ENCODE measurements at places on chromosomes 6 and 20. TPM values are rescaled to one million over a fixed set of nuclear protein-coding genes. Genes with fewer than 3 reads are reported as not detected.

Gene PDE7B
- 0.62 TPM for total RNA-seq

Gene SLC17A2
- not detected for total RNA-seq

Gene APCDD1L
- total RNA-seq: not detected

Gene STX11
- not detected for total RNA-seq

Gene PYGB
- 57.9 TPM for total RNA-seq

Gene SLA2
- total RNA-seq: not detected

Gene FHL5
- not detected for total RNA-seq

Gene RAD21L1
- 1.1 TPM for total RNA-seq

Gene LY6G6C
- 0.28 TPM for total RNA-seq

Gene PCIF1
- total RNA-seq: 34.8 TPM

GRCh38 chr6:96811136-96811535 is 26.1 kb downstream of the GPR63 start:
- DNase-seq: no peak

- no peak for DNase-seq
These were observed 71.3 kb upstream of the TOX2 start for GRCh38 chr20:43843096-43843964.

GRCh38 chr6:111864138-111865048 is 8.9 kb downstream of the FYN start:
- DNase-seq: no peak

DNA sequence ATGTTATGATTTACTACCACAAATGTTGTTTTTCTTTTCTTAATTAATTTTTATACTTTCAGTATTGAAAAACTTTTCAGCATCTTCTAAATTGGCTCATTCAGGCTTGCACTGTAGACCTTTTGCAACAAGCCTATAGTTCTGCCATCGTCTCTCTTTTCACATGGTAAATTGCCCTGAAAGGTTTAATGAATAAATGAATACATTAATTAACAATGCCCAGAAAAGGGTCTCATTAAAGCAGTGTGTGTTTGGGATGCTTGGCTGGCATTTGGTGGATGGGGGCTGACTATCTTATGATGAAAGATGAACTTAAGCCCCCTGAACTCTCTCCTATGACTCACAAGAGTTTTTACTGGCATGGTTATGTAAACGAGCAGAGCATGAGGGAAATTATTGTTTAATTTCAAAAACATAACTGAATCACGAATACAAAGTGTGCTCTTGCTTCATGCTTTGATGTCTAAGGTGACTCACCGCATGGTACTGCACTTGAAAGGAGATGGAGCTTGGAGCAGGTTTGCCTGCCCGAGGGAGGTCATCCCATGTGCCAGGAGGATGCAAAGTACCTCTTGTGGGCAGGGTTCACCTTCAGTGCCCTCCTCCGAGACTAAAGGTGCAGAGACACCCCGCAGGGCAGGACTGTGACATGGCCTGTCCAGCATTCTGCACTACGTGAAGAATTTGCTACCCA is 13.8 kb upstream of the PCK1 start:
- no peak for DNase-seq

DNA sequence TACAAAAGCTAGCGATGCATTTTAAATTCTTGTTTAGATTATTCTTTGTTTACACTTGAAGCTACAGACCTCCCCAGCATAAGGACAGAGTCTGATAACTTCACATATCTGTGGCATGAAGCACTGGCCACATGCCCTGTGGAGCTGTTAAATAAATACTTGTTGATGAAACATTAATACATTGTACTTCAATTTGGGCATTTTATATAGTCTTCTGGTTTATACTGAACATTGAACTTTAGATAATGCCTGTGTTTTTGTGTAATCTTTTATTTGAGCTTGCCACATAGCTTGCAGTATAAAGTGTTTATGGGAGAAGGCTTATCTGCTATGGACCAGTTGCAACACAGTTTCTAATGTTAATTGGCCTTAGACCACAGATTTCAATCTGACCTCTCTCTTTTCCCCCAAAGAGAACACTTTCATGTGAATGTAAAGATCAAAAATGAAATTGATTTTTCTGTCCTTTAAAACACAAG is 48.2 kb downstream of the FRK start:
- DNase-seq: no peak

GRCh38 chr6:128290221-128290620 is 230.2 kb downstream of the PTPRK start:
- no peak for DNase-seq

GRCh38 chr6:97133067-97133466 is 149.9 kb downstream of the MMS22L start:
- no peak for DNase-seq

DNA sequence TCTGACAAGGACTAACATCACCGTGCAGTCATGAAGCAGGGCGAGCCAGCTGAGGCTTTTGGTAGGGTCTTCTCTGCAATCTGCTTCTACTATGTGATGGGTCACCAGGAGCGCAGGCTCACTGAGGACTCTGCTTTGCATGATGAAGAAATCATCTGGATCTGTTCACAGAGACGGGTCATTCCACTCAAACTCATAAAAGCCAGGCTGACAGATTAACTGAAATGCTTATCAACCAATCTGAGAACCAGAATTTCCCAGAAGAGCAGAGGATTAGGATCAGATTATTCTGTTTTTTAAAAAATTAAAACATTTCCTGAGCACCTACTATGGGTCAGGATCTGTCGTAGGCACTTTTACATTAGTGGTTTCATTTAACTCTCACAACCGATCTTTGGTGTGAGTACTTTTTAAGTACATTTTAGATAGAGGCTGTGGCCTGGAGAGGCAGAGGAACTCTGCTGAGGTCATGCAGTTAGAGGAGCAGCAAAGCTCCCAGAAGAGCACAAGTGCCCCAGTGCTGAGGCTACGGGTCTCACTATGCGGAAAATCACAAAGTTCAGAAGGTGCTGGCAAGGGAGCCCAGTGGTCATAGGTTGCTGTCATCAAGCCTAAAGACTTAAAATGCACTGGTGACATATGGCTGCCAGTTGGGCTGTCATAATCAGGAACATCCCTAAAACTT is 109.1 kb downstream of the BACH2 start:
- DNase-seq: no peak

- DNase-seq: peak; percentile 39
These were observed 61.9 kb downstream of the GPR6 start for GRCh38 chr6:110039981-110040383.

- no peak for DNase-seq
These were observed 206.0 kb upstream of the CDH4 start for GRCh38 chr20:61045876-61046585.

- DNase-seq: no peak
These were observed 5.7 kb upstream of the SASH1 start for GRCh38 chr6:148336901-148337300.

GRCh38 chr6:1840491-1841121 is 230.9 kb downstream of the FOXC1 start:
- no peak for DNase-seq

DNA sequence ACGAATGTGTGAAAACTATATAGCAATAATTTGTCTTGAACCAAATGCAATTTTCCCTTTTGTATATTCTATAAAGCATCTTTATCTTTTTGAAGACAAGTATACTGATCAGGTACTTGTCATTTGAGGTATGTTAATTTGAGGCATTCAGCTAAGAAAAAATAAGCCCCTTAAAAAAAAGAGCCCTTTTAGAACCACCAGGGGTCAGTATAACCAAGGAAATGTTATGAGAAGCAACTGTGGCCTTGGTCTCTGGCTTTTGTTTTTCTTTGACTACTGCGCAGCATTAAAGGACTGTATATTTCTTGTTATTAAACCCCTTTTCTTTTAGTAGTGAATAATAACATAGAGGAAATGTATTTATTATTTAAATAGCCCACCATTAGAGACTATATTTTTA is 43.1 kb downstream of the CD109 start:
- peak; percentile 6 for DNase-seq

GRCh38 chr6:125363039-125363823 is 61.5 kb upstream of the HDDC2 start:
- DNase-seq: peak; percentile 74

DNA sequence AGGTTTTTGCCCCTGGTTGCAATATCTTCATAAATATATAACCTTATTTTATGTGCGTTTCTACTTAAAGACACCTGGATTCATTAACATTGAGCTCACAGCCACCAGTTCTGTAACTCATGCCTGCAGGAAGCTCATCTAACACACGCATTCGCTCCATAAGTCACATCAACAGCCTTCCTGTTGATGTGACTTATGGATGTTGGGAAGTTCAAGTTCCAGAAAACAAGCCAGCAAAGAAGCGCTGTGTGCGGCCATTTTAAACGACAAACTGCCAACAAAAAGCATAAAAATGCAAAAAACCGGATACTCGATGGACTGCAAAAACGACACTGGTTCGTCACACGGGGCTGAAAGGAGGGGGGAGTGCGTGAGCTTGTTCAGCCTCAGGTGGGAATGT is 77.9 kb upstream of the NFATC2 start:
- no peak for DNase-seq

DNA sequence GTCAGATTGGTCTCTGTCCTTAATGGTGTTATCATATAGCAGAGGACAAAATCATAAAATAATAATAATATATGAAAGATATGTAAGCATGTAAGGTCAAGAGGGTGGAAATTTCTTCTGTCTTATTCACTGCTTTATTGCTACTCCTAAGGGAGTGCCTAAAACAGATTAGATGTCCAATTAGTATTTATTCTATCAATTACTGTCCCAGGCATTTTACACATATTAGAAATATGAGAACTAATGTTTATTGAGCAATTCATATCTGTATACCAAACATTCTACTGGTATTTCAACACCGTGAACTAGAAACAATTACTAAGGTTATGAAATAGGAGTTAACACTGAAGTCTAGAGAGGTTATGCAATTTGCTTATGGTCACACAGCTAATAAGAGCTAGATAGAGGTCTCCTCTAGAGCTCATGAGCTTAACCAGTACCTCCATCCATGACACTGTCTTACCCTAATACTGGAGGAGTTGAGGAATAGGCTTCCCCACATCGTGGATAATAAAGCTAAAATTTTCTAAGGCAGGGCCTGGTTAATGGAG is 302.3 kb downstream of the PLCB1 start:
- DNase-seq: no peak

- DNase-seq: no peak
These were observed 80.7 kb upstream of the TRAF3IP2 start for GRCh38 chr6:111686249-111686931.

DNA sequence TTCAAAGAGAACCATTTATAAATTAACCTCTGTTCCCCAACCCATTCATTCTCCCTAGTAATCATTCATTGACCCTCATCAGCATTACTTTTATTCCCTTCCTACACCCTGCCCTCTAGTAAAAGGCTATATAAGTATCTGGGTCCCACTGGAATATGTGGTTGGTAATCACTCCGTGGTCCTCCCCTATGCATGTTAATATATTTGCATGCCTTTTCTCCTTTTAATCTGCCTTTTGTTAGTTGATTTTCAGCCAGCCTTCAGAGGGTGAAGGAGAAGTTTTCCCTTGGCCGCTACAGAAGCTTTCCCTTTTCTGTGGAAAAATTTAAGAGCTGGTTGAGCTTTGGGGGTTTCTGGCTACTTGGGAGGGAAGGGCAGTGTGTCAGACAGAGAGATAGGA is 585.6 kb downstream of the UTRN start:
- DNase-seq: no peak

DNA sequence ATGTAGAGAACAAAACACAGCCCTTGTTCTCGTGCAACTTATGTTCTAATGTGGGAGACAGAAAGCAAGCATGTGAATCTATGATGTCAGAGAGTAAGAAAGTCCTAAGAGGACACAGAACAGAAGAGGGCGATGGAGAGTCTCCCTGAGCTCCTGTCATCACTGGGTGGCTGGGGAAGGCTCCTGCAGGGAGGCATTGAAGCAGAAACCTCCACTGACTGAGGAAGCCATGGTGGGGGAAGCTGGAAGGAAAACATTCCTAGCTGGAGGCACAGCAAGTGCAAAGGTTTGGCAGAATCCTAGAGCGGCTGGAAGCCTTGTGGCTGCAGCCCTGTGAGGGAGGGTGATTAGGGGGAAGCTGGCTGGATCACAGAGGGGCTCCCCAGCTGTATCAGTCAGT is 248.0 kb downstream of the CDH26 start:
- peak; percentile 45 for DNase-seq

DNA sequence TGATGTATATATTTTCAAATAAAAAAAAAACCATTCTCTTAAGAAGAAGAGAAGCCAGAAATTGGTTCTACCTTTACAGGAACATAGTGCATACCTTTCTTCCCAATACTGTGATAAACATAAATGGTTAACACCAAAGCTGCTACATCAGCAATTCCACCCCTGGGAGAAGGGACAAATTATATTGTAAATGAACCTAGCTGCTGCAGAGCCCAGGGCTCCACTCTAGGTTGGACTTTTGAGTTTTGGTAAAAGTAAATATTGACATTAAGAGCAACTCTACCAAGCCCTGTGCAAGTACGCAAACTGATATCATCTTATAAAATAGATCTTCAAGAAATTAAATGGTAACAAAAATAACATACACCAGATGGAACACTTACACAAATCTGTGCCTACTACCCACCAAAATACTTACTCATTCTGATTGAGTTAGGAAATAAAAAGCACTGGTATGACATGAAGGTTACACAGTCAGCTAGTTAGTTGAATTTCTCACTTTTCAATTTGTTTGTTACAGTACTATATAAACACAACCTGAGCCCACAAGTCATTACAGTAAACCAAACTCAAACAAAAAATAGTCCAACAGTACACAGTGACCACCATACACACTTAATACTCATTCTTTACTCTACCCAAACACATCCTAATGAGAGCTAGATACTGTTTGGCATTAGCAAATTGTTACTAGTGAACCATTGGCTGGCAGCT is 223.3 kb upstream of the HEY2 start:
- DNase-seq: no peak

DNA sequence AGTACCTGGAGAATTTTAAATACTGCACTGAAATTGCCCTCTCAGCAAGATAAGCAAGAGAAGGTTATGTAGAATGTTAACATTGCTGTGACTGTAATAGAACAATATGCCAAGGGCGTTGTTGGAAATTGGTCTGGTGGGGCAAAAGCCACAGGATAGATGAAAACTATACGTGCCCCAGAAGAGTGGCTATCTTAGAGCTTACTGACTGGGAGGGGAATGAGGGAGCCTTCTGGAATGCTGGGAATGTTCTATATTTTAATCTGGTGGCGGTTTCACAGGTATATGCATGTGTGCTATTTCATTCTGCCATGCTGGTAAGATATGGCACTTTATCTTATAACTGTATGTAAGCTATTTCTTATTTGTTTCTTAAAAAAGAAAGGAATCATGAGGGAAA is 35.2 kb upstream of the YWHAB start:
- no peak for DNase-seq

DNA sequence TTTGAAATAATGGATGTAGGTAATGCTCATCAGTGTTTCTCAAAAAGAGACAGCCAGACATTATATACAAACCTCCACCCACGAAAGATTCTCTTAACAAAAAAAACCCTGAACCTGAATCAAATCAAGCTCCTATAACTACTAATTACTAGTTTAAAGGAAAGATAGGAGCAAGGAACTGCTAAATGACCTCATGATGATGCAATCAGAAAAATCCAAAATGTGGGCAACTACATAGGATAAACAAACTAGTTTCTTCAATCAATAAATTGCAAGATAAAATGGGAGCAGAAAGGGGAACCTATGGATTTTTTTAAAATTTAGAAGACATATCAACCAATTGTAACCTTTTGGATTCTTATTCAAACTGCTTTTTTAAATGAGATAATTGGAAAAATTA is 43.2 kb upstream of the TMEM30A start:
- no peak for DNase-seq
